K562 (cell line): ENCODE measurements at places on chromosomes 7 and 10. TPM values are rescaled to one million over a fixed set of nuclear protein-coding genes. Genes with fewer than 3 reads are reported as not detected.

- no peak for DNase-seq
These were observed 73.7 kb upstream of the PPIF start for GRCh38 chr10:79273604-79274003.

DNA sequence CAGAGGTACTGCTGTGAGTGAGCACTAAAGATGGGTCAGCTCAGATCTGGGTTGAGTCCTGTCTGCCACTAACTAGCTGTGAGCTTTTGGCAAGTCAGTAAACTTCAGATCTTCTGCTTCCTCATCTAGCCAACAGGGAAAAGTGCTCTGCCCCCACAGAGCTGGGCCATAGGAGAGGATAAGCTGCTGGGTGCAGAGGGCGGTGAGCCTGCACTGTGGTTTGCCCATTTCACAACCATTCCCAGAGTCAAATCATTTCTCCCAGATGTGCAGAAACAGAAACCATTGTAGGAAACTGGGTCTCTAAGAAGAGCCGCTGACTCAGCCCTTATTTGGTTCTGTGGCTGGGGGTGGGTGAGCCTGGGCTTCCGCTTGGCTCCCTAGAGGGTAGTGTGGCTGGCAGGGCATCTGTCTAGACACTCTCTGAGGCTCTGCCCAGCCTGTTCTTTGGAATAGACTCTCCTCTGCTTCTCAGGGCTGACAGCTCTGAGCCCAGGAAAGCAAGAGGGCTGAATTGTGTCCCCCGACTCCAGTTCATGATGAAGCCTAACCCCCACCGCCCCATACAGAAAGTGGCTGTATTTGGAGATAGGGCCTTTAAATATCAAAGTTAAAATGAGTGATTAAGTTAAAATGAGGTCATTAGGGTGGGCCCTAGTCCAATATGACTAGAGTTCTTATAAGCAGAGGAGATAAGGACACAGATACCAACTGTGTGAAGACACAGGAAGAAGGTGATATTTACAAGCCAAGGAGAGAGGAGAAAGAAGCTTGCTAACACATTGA is 29.5 kb upstream of the ARHGAP22 start:
- no peak for DNase-seq

IQUB gene
- 0.58 and 0.62 TPM in 2 replicates for polyA plus RNA-seq

DNA sequence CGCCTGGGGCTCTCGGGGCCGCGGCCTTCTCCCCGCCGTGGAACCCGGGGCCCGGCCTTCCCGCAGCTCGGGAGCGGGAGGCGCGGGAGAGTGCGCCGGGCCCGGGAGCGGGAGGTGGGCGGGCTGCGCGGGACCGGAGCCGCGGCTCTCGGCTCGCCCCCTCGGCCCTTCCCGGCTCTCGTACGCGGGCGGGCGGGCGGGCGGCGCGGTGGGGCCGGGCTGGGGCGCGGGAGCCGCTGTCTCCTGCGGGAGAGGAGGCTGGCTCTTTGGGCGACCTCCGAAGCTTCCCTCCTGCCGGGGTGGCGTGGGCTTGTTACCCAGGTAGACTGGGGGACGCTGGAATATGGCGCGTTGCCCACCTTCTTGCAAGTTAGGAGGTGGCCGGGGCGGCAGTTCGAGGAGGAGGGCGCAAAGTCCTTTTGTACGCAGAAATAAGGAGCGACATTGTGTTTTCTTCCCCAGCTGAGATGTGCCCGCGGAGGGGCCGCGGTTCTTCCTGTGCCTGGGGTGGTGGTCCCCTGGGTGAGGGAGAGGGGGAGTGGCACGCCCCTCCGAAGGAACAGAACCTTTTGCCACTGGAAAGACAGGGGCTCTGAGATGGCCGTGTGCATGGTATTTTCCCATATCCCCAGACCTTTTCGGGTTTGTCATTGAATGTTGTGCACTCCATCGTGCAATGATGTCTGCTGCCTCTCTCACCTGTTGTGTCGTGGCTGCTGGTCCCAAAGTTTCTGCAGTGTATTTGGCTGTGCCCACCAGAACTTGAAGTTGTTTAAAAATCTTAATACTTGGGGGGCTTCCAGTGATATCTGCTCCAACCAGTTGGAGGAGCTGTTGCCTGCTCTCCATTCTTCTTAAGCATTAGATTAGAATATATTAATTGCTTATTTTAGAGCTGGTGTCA is 844 bp downstream of the NRF1 start:
- DNase-seq = no peak

- no peak for DNase-seq
These were observed 174.5 kb downstream of the ZNF365 start for GRCh38 chr10:62548686-62549085.
